ENCODE measurements at places on chromosomes 5 and 9.
A peak's percentile ranks its signal among the peaks of the same experiment; 100 is the strongest.

- DNase-seq: no peak
Observed at GRCh38 chr5:88827997-88828396, 55.0 kb downstream of the MEF2C start.

- no peak for DNase-seq
Observed at GRCh38 chr9:103942200-103942599, 151.9 kb upstream of the SMC2 start.

- DNase-seq: peak; percentile 18
Observed at GRCh38 chr9:137320555-137321384, 18.7 kb upstream of the NRARP start.

DNA sequence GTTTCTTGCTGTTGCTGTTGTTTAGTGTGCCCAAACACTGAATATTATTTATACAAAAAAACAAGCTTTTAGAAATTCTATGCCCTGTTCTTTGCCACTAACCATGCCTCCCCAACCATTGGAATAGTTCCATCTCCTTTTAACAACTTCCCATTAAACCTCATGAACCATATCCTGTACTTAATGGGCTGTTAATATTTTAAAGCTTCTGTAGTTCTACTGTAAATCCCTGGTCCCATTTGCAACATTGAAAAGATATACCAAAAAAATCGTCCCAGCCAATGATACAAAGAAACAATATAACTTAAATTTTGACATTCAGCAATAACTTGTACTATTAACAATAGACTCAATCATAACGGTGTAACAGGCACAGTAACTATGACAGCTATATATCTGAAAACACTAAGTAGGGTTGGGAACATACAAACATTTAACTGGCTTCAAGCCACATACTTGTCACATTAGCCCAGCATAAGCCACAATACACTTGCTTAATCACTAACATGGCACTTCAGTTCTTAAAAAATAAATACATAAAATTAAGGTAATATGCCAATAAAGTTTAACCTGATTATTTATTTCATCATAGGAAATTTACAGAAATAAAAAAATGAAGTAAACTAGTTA is 86.1 kb downstream of the ADAMTS6 start:
- DNase-seq: no peak

GRCh38 chr9:85171163-85171562 is 501.6 kb downstream of the NTRK2 start:
- DNase-seq: no peak

DNA sequence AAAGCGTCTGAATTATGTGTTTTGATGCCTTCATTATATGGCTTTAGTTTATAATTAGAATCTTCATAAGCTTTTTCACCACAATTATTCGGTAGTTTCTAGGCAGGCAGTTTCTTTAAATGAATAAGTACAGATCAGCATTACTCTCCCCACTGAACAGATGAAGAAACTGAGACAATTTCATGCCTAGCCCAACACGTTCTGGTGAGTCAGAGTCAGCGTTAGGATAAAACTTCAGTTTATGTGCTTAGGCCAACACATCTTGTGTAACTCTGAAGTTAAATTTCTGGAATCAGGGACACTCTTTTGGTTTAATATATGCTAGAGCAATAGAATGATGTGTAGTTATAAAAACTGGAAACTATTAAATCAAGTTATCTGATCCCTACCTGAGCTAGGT is 186.7 kb upstream of the ELL2 start:
- DNase-seq: no peak

DNA sequence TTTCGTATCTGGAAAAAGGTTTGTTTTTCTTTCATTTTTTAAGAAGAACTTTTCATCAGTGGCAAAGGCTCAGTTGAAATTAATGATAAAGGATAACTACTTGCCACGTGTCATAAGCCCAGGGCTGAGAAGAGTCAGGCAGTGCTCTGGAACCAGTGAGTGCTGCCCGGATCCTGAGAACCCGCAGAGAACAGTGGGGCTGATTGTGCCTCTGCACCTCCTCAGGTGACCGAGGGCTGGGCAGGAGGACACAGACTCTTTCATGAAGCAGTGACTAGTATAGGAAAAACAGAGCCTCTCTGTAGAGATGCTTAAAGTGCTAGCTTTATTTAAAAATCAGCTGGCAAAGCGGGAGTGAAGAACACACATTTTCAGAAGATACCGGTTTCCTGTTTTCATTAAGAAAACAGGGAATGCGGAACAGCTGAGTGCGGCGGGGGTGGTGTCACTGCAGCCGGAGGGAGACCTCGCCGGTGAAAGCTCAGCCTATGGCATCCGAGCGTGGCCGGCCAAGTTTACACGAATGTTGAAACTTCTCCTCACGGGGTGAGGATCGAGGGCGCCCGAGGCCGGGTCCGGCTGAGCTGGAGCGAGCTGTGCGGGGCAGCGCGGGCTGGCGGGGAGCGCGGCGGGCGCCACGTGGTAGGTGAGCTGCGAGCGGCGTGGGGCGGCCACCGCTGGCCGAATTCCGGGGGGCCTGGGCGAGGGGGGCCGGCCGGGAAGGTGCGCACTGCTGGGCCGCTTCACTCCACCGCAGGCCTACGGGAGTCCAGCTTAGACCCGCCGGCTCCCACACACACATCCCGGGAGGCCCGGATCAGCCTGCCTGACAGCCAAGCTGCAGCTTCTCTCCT is 134.7 kb upstream of the DMRT1 start:
- DNase-seq: peak; percentile 1

GRCh38 chr5:151673421-151673820 is 13.3 kb downstream of the SPARC start:
- no peak for DNase-seq

- DNase-seq: no peak
Observed at GRCh38 chr5:39219437-39219836, at the start of gene FYB1. TSS of gene FYB1 (minus strand) at chr5:39219563. CDS start at chr5:39202960, 16,603 bp downstream.

DNA sequence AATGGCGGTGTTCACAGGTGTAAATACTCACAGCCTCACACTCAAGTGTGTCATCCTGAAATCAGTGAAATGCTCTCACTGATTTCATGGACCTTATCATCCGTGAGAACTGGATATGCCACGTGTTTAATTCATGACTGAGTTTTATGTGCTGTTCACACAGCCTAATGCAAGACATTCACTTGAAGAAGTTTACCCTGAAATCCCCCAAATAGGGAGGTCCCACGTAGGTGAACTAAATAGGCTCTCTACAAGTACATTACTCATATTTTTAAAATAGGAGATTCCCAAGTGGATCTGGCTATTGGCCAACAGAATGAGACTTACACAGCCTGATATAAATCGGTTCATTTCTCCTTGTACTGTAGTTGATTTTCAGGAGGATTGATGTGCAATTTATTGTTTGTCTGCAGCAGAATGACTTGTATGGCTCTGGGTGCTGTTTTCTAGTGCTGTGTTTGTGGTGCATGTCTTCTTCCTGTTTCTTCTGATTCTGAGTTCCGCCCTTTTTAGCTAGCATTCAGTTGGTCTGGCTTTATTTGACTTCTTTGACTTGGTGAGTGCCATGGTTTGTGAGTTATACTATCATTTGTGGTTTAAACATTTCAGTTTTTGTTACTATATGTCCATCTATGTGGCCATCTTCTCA is 25.1 kb downstream of the TRIO start:
- no peak for DNase-seq

DNA sequence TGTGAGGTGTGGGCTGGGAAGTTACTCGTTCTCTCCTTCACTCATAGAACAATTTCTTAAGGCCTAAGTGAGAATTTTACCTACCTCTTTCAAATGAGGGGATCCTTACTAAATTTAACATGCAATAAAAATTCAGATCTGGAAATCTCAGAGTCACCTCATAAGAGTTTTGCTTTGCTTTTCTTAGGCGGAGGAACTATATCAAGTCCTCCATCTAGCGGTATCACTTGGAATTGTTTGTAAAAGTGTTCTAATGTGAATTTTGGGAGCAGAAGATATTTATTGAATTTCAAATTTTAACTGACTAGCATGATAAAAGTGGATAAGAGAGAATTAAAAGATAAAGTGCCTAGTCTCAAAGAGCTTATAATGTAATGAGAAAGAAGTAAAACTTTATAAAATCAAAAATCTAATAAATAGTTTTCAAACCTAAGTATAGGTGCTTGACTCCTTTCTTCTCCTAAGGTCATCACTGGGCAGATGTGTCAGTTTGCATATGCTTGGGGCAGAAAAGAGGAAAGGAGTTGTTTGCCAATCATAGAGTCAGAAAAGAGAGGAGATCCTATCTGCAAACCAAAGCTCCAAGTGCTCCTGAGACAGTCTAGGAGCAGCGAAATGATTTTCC is 145.7 kb upstream of the DAB2 start:
- no peak for DNase-seq

- no peak for DNase-seq
Observed at GRCh38 chr5:163221581-163221980, 215.8 kb upstream of the CCNG1 start.

DNA sequence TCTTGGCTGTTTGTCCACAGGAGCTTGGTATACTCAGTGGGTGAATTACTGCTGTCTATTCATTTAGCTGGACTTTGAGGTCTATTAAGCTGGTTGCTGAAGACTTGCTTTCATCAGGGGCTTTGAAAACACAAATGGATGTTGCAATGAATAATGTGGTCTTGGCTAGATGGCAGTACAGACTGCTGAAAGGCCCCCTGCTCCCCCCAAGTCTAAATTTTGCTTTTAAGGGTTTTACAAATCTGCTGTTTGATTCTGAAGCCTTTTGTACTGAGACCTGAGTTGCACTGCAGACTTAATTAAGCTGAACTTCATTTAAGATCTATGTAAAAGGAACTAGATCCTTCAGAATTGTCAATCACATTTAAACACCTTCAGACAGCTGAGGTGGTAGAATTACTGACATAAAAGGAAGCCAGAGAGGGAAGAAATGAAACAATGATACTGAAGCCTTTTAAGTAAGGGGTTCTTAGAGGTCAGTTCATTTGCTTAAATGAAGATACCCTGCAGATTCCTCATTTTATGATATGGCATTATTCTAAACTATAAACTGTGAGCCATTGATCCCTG is 37.3 kb downstream of the KCTD16 start:
- no peak for DNase-seq
